Stimulated activated CD4-positive, alpha-beta T cell treated with anti-CD3 and anti-CD28 coated beads, Interleukin-2, amount 100 ng/mL, for 4 hours (primary cell): ENCODE measurements at places on chromosomes 7 and 10.

DNA sequence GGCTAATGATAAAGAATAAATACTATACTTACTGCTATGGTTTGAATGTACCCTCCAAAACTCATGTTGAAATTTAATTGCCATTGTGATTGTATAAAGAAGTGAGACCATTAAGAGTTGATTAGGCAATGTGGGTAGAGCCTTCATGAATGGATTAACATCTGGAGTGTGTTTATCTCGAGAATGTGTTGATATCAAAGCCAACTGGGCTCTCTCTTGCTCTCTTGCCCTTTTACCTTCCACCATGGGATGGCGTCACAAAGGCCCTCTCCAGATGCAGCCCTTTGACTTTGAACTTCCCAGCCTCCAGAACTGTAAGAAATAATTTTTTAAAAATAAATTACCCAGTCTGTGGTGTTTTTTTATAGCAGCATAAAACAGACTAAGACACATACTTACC lies 50.1 kb upstream of the GHITM start:
- no peak for DNase-seq

GRCh38 chr10:79406683-79407422 lies 38.6 kb downstream of the ZCCHC24 start:
- DNase-seq, result no peak

- no peak for DNase-seq
These were observed 208.6 kb downstream of the SKAP2 start for GRCh38 chr7:26655781-26656180.

- no peak for DNase-seq
These were observed 200.8 kb upstream of the PPP2R2D start for GRCh38 chr10:131700032-131700431.

GRCh38 chr7:78130446-78131215 lies 332.1 kb downstream of the PHTF2 start:
- DNase-seq, result no peak

DNA sequence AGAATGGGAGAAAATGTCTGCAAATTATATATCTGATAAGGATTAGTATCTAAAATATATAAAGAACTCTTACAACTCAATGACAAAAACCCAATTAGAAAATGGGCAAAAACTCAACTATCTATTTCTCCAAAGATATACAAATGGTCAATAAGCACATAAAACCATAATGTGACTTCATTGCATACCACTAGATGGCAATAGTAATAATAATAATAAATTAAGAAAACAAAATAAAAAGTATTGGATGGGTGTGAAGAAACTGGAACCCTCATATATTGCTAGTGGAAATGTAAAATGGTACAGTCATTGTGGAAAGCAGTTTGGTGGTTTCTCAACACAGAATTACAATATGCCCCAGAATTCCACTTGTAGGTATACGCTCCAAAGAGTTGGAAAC lies 98.8 kb downstream of the VIPR2 start:
- no peak for DNase-seq

- no peak for DNase-seq
These were observed 10.9 kb upstream of the INPP5A start for GRCh38 chr10:132526676-132527075.

DNA sequence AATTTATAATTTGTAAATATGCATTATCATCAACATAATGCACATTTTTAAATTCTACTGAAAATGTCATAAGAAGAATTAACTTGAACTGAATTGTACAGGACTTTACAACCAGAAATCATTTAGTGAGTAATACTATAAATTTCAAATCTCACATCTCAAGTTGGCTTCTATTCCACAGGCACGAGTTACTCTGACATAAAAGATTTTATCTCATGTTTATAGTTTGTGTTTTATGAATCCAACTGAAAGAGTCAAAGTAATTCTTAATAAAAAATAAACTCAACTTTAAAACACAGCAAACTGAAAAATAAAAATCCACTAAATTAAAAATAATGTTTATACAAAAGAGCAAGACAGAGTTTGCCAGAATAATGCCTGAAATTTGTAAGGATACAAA lies 129.2 kb downstream of the CD36 start:
- DNase-seq, result no peak

GRCh38 chr7:46929359-46929758 lies 652.6 kb downstream of the TNS3 start:
- no peak for DNase-seq

GRCh38 chr7:49403844-49404243 lies 369.6 kb upstream of the VWC2 start:
- DNase-seq, result no peak

- DNase-seq, result no peak
These were observed 608.0 kb downstream of the PHTF2 start for GRCh38 chr7:78406531-78406930.

GRCh38 chr10:15251791-15252380 lies 83.4 kb upstream of the NMT2 start:
- DNase-seq, result no peak

DNA sequence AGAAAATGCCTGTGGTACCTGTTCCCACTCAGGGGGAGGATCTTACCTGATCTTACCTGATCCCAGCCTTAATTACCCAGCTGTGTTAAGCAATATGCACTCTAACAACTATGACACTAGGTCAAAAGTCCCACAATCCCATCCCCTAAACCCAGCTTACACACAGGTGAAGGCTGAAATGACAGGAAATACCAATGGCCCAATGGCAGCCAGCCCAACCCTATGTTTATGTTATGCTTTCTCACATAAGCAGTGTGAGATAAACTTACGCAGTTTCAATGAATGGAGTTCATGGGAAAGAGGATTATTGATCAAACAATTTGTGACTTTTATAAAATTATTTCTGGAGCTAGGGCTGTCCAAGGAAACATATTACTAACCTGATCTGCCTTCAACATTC lies 91.9 kb downstream of the GPAM start:
- no peak for DNase-seq

DNA sequence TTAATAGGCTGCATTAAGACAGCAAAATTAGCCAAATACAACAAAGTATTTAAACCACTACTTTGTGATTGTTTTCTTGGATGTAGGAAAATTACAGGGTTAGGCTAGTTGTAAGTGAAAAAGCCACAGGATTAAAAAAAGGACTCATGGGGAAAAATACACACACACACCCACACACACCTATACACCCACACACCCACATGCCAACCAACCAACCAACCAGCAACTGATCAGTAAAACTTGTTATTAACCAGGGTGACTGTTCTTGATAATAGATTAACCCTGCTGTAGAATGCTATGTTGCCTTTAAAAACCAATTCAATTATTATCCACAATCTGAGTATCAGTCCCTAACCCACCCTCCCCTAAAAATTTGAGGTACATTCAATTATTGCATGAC lies 49.0 kb downstream of the MTPN start:
- DNase-seq, result no peak

- DNase-seq, result no peak
These were observed 17.1 kb downstream of the FGF8 start for GRCh38 chr10:101758858-101759257.

DNA sequence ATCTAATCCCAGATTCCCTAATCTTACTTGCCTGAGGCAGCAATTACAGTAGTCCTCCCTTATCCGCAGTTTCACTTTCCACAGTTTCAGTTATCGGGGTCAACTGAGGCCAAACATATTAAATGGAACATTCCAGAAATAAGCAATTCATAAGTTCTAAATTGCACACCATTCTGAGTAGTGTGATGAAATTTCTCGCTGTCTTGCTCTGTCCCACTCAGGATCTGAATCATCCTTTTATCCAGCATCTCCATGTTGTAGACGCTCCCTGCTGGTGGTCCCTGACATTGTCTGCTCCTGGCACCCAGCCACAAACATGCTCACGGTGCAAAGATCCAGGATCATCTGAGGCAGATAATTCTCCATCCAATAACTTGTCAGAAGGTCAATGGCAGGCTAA lies 128.7 kb upstream of the CXCL12 start:
- DNase-seq, result no peak

GRCh38 chr7:148747274-148747673 lies 48.6 kb downstream of the CUL1 start:
- DNase-seq, result no peak

- DNase-seq, result no peak
These were observed 53.8 kb upstream of the TCF7L2 start for GRCh38 chr10:112896273-112896672.

GRCh38 chr7:29149036-29149435 lies 2.7 kb upstream of the CPVL start:
- DNase-seq, result no peak

GRCh38 chr10:102658802-102659201 lies 14.5 kb downstream of the TRIM8 start:
- DNase-seq, result no peak

DNA sequence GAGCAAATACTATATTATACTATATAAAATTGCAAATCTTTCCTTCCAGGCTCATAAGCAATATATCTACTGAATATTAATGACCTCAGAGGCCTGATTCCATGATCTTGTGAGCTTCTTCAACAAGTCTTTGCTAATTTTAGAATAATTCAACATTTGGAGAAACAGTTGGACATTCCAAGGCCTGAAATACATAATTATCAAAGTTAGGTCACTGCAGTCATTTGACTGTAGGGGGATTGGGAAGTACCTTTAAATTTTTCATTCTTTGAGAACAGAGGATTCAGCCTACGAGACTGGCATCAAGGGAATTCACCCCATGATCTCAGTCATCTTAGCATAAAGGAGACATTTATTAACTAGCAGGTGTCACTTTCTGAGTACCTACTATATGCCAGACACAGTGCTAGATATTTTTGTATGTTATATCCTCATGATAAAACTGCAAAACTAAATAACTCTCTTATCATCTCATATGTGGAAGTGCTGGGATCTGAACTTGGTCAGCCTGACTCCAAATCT lies 85.4 kb downstream of the DOCK4 start:
- DNase-seq, result no peak

GRCh38 chr7:104978460-104978859 lies 35.5 kb upstream of the KMT2E start:
- DNase-seq, result no peak

DNA sequence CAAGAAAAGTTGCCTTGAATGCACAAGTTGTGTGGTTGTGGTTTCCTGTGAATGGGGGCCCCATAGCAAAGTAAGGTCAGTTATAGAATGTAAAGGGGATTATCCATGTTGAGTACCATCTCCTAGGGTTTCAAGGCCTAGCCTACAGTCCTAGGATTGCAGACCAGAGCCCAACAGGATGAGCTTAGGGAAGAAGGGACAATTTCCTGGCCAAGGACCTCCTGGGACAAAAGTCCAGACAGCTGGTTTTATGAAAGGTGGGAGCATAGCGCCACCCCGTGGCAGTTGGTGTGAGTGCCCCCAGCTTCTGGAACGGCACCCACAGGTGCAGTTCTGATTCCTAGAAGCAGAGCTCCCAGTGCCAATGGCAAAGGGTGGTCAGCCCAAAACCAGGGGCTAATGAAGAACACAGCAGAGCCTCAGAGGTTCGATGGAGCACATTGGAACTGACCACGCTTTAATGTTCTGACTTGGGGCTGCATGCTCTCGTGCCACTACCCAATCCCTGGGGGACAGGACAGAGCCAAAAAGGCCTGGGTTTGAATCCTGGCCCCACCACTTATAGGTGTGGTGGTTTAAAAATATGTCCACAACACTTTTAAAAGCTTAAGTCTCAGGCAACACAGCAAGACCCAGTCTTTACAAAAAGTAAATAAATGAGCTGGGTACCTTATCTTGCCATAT lies 25.8 kb upstream of the TMEM120A start:
- peak; percentile 52 for DNase-seq

- DNase-seq, result no peak
These were observed 100.5 kb downstream of the ZEB1 start for GRCh38 chr10:31419394-31420063.

- no peak for DNase-seq
These were observed 14.2 kb downstream of the EBF3 start for GRCh38 chr10:129949891-129950291.

GRCh38 chr7:137923380-137923779 lies 76.6 kb upstream of the DGKI start:
- no peak for DNase-seq

- DNase-seq, result no peak
These were observed 601.3 kb upstream of the GHITM start for GRCh38 chr10:83538047-83538446.

DNA sequence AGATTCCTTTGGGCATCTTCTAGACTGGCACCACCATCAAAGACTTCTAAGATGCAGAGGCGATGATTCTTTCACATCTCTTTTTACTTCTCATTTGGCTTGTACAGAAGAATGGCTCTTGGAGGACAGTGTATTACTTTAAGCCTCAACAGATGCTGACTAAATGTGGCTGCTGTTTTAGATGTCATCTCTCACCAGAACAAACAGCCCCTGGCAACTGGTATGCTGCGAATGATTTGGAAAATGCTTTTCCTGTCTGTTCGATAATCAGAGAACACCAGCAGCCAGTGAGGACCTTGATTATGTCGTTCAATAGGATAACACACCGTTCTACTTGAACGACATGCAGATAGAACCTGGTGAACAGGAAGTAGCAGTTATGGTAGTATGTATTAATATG lies 131.8 kb downstream of the RNF216 start:
- no peak for DNase-seq

GRCh38 chr7:216360-217300 lies 24.3 kb downstream of the FAM20C start:
- DNase-seq, result no peak

- DNase-seq, result no peak
These were observed 317.5 kb downstream of the WDR11 start for GRCh38 chr10:121168545-121169216.

DNA sequence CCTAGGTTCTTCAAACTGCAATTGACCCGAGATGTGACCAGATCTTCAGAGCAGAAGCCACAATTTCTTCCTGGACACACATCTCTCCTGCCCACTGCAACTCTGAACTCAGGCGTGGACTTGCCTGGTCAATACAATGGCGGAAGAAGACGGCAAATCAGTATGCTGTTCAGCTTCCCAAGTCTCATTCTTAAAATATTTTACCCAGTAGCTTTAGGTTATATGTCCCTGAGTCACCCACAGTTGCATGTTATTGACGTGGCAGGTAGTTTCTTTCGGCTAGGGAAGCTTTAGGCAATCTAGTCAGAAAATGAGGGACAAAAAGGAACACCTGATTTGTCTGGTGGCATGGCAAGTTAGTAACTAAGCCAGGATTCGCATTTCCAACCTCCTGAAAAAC lies 22.5 kb downstream of the CEP41 start:
- DNase-seq, result no peak

- DNase-seq, result no peak
These were observed 58.3 kb downstream of the SLC39A12 start for GRCh38 chr10:18010050-18010449.

- DNase-seq, result no peak
These were observed 190.8 kb downstream of the GATA3 start for GRCh38 chr10:8245131-8245813.

GRCh38 chr7:41708581-41709358 lies 5.9 kb upstream of the INHBA start:
- no peak for DNase-seq

GRCh38 chr7:23431702-23432199 lies 38.5 kb downstream of the IGF2BP3 start:
- DNase-seq, result no peak

DNA sequence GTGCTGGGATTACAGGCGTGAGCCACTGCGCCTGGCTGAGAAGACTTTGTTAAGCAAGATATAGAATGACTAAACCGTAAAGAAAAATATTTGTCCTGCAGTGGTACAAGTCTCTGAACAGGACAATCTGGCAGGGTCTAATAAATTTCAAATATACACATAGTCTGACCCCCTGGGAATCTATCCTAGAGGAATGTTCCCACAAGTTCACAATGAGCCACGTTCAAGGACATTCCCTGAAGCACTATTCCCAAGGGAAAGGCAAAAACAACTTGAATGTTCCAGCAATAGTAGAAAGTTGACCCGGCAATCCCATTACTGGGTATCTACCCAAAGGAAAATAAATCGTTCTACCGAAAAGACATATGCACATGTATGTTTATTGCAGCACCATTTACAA lies 82.0 kb downstream of the HIP1 start:
- DNase-seq, result no peak
